Smooth muscle cell of the umbilical artery (primary cell): ENCODE measurements at places on chromosomes 6 and 20. TPM values are rescaled to one million over a fixed set of nuclear protein-coding genes. Genes with fewer than 3 reads are reported as not detected.

The TTK gene
- total RNA-seq = 3.6 and 14.6 TPM in 2 replicates

The HCK gene
- total RNA-seq = not detected in 2 replicates

The PKIB gene
- 1.6 and 5.9 TPM in 2 replicates for total RNA-seq

The CLPSL1 gene
- total RNA-seq = not detected in 2 replicates

The SOX12 gene
- 4.8 and 8.9 TPM in 2 replicates for total RNA-seq

The NKAIN4 gene
- total RNA-seq = not detected in 2 replicates

The EBF4 gene
- total RNA-seq = 1.8 and 1.9 TPM in 2 replicates

The RBBP9 gene
- total RNA-seq = 17.2 and 17.4 TPM in 2 replicates

The TUBB1 gene
- total RNA-seq = not detected in 2 replicates

The OPN5 gene
- not detected in 2 replicates for total RNA-seq

The C20orf144 gene
- total RNA-seq = 0.05 and 0.30 TPM in 2 replicates

The UST gene
- 42.2 and 47.7 TPM in 2 replicates for total RNA-seq

The EEF1A2 gene
- total RNA-seq = 3.9 and 8.8 TPM in 2 replicates

The OPRL1 gene
- 3.0 TPM in 2 replicates for total RNA-seq

The BMP2 gene
- 3.9 and 35.0 TPM in 2 replicates for total RNA-seq

The PRIM2 gene
- total RNA-seq = 17.5 and 29.3 TPM in 2 replicates

The SIRPB1 gene
- 0.42 and 2.1 TPM in 2 replicates for total RNA-seq

The AGER gene
- total RNA-seq = 0.23 TPM in 1 of 2 replicates, not detected in the other

The C6orf58 gene
- total RNA-seq = 0.14 TPM in 1 of 2 replicates, not detected in the other

The VIP gene
- total RNA-seq = not detected in 2 replicates

The EPPIN gene
- total RNA-seq = not detected in 2 replicates

The LY6G6C gene
- not detected in 2 replicates for total RNA-seq

The HSPA1L gene
- total RNA-seq = 1.2 and 2.1 TPM in 2 replicates

The TAAR8 gene
- total RNA-seq = not detected in 2 replicates

The CUL9 gene
- total RNA-seq = 29.1 and 38.4 TPM in 2 replicates

The TNF gene
- under 0.01 TPM in 1 of 2 replicates, not detected in the other for total RNA-seq

The ZHX3 gene
- 49.0 and 57.6 TPM in 2 replicates for total RNA-seq

The CHRNA4 gene
- total RNA-seq = not detected in 2 replicates

The STX11 gene
- total RNA-seq = 0.59 and 1.2 TPM in 2 replicates

The SPTLC3 gene
- 3.6 and 4.0 TPM in 2 replicates for total RNA-seq
